ENCODE measurements at places on chromosomes 3 and 15.

- DNase-seq = peak; percentile 2
Measured at GRCh38 chr3:100737334-100737733, 28.0 kb downstream of the TFG start.

DNA sequence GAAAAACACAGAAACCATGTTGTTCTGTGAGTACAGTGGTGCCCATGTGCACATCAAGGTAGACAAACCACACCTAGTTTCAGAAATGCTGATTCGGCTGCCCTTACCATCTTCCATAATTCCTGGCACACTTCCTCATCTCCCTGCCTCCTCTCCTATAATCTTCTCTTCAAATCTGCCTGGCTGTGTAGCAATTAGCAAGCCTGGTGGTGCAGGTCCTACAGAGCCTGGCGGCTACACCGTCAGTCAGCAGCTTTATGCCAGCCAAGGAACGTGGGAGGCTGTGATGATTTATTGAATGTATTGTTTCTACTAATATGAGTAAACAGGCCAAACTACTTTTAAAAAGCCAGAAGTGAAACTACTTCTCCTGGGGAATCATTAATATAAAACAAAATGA is 106.8 kb downstream of the SEMA6D start:
- no peak for DNase-seq

GRCh38 chr15:82966671-82967071 is 14.2 kb upstream of the HOMER2 start:
- DNase-seq = no peak

DNA sequence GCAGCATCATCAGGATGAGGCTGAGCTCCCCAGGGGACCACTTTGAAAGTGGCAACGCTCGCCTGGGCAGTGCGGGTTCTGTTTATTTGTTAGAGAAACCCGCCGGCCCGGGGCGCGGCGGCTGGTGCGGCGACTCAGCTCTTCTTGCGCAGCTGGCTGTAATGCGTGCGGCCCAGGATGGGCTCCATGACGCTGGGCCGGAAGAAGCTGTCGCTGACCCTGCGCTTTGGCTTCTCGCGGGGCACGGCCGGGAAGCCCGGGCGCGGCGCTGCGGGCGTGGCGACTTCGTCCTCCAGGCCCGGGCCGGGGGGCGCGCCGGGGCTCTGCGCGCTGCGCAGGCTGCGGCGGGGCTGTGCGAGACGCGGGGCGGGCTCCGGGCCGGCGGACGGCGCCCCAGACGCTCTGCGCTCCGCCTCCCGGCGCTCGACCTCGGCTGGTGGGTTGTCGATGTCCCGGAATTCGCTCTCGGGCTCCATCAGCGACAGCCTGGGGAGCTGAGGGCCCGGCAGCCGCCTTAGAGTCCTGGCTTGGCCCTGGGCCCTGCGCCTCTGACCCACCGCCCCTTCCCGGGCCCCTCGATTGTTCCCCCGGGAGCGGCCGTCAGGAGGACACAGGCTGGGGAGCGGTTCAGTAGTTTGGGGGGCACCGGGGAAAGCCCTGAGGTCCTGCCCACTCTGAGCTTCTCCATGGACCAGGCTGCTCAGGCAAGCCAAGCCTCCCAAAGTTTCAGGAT is 10.3 kb upstream of the KIF7 start:
- peak; percentile 11 for DNase-seq

DNA sequence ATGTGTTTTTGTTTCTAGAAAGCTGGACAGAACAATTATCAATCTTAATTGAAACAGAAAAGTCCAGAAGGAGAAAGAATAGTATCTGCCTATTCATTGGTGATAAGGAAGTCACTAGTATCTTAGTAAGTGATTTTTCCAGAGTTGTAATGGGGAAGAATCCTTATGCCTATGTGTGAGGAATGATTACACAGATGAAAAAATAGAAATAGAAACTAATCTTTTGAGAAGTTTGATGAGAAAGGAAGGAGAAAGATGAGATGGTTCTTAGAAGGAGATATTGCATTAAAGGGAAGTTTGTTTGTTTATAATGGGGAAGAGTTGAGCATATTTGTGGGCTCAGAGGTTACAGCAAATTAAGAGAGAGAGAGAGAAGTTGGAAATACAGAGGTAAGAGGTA is 42.7 kb upstream of the CBLB start:
- DNase-seq = no peak

DNA sequence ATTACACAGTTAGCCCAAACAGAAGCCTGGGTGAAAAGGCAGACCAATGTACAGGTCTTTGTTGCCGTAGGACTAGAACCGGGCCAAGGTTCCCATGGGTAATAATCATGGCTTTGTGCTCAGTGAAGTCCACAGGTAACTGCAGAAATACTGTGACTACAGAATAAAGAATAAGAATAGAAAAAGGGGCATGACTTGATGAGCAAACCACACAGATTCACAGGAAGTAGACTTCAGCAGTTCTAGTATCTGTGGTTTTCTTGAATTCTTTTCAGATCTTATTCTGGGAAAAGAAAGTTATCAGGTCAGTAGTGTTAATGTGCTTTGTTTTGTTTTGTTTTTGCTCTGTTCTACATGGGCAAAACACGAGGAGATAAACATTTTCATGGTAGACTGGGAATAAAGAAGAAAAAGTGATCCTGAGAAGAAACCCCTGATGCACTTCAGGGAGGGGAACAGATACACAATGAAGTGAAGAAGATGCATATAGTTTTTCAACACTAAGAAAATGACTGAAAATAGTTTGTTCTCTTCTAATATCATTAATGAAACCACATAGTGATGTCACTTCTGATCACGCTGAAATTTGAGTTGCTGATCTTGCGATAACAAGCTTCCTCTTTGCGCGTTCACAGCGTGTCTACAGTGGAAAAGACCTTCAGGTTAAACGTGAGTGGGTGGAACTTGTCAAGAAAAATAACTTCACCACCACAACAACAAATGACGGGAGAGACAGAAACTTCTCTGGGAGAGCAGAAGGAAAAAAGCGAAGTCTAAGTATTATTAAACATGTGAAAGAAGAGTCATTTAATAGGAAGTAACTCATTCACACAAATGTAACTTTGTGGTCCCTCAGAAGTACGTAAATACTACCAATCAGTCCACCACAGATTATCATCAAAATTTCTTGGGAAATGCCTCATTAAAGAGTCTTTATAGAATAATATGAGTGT is 315.8 kb upstream of the SATB1 start:
- DNase-seq = no peak

- no peak for DNase-seq
Measured at GRCh38 chr3:147390589-147391569, 15.5 kb downstream of the ZIC4 start.

DNA sequence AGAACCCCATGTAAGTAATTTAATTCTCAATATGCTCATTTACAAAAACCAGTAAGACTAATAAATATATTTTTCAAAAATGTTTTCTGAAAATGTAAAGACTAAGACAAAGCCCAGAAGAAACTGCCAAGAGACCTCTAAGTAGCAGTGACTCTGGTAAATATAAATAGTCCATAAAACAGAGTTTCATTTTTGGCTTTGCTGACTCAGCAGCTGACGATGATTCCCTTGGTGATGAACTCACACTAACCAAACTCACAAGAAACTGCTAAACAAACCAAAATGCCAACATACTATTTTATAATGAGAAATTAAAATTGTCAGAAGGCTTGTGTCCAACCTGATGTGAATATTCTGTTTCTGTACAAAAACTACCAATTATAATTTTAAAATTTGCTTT is 31.5 kb upstream of the IMPG2 start:
- no peak for DNase-seq

DNA sequence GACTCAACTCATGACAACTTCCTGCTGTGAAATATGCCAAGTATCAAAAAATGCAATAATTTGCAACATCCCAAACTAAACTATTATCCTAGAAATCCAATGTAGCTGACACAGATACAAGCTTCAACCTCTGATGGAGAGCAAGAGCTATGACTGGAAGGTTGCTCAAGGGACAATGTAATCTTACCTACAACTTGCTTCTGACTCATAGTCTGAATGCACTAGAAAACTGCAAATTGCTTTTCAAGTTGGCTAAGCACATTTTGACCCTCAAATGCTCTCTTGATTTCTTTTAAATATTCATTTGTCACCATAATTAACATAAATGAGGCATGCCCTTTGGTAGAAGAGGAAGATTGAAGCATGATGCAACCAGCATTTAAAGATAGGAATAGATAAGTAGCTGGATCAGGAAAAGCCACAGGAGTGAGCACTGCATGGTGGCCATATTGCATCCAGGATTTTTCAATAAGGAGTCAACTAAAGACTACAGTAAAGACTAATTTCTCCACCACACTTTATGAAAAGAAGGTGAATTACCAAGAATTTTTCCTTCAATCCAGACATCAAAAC is 630.8 kb upstream of the GBE1 start:
- no peak for DNase-seq

DNA sequence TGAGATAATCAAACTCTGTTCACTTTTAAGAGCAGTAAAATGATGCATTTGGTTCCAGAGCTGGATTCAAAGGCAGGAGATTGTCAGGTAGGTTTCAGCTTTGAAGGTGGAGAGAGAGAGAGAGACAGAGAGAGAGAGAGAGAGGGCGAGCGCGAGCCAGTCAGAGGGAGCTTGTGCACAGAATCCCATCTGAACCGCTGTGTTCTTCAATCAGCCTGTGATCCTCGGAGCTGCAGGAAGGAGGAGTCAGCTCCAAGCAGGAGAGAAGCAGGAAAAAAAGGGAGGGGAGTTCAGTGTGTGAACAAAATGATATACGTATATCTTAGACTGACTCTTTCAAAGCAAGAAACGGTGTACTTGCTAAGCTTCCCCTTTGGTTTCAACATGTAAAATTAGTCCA is at the start of gene GPR149:
Gene GPR149, minus strand, starts transcription at position 177 of the 400 bp plus-strand sequence. CDS start 575 bp downstream, outside the sequence.
- no peak for DNase-seq

DNA sequence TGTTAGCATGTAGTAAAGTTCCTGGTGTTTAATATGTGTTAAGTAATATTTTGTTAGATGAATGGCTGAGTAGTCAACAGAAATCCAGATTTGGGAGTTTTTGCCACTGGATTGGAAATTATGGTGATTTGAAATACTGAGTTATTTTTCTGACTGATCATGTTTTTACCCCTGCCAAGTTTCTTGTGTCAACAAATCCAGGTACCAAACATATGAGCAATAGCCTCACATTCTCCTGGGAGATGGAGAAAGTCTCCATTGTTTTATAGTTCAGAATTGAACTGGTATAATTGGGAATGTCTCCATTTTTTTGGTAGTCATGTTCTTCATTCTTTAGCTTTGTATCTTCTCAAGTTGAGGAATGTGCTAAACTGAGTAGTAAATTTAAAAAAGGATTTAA is 767.2 kb upstream of the LMCD1 start:
- no peak for DNase-seq

DNA sequence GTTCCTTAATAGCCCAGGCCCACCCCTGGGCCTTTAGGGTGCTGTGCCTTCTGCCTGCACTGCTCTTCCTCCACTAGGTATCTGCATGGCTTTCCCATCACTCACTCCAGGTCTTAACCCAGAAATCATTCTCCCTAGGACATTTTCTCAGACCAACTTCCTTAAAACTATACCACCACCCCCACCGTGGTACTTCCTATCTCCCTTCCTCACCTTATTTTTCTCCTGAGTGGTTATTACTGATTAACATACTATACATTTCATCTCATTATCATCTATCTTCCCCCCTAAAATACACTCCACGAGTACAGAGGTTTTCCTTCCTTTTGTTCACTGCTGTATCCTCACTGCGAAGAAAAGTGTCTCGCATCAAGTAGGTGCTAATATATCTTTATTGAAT is 115.2 kb downstream of the ANO10 start:
- DNase-seq = no peak

- no peak for DNase-seq
Measured at GRCh38 chr3:150743508-150743907, 19.5 kb downstream of the SIAH2 start.

- DNase-seq = no peak
Measured at GRCh38 chr3:187516446-187517185, 148.4 kb downstream of the RTP4 start.

- no peak for DNase-seq
Measured at GRCh38 chr3:113143353-113143752, 68.0 kb upstream of the BOC start.

DNA sequence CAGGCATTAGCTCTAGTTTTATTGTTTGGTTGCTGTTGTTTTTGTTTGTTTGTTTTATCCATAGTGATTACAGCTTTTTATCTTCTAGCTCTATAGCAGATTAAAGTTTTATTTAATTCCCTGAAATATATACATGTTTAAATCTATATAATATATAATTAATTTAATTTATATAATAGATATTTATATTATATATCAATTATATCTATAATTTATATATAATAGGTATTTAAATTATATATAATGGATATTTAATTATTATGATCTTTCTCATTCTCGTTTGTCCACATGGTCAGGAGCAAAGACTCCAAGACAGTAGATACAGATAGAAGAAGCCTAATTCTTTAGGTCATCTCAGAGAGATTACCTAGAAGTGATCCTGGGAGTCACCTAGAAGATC is 238.8 kb upstream of the GPR149 start:
- DNase-seq = no peak

GRCh38 chr15:81575436-81576123 is 201.6 kb upstream of the TMC3 start:
- no peak for DNase-seq

DNA sequence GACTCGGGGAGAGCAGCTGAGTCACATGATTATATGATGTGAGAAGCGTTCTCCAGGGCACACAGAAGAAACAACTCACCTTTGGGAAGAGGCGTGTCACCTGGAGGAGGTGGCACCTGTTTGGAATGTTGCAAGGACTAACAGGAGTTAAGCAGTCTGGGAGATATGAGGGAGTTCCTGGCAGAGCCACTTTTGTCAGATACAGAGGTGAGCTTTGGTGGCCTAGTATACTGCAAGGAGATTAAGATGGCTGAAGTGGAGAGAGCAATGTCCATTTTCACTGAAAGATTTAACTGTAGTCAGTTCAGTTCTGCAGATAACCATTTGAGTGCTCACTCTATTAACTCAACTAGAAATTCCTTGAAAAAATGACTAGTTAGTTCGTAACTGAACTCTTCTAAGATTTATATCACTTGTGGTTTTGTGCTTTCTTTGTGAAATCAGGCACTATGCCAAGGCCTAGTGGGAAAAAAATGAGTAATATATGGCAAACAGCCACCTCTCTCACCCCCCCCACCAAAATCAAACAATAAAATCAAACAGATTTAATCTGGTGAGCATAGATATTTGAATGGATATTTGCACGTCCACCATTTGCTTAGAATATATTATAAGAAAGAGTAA is 61.3 kb downstream of the CRYBG3 start:
- DNase-seq = no peak

GRCh38 chr3:191334346-191334893 is 4.1 kb upstream of the UTS2B start:
- no peak for DNase-seq

All from midbrain (tissue), 1 donor.